Effector CD8-positive, alpha-beta T cell (primary cell): ENCODE measurements at places on chromosomes 16 and 17.
A peak's percentile ranks its signal among the peaks of the same experiment; 100 is the strongest.

GRCh38 chr17:838486-838885, 56.3 kb downstream of the MRM3 start:
- DNase-seq = no peak

DNA sequence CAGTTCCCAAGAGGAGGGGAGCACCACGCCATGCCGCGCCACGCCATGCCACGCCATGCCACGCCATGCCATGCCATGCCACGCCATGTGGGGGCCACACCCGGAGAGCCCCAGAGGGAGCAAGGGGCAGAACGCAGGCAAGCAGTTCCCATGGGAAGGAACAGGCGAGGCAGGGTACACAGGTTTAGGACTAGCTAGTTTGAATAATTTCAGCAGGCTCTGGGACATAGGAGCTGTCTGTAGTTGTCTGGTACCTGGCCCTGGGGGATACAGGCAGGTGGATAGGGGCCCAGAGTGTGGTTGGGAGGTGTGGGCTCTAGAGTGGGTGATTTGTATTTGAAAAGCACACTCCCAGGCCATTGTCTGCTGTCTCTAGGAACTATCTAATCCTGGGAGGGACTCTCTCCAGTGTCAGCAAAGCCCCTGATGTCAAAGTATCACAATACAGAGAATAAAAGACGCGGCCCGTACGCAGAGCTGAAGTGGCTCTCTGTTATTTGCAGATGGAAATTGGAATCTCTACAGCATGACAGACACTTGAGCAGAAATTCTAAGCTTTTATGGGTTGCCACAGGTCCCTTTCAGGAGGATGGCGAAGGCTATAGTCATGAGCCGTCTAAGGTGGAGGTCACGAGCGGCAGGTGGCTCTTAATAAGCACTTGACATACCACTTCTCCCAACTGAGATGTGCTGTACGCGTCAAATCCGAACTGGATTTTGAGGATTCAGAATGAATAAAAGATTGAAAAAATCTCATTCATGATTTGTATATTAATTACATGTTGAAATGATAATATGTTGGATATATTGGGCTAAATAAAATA, 220.8 kb upstream of the TNRC6C start:
- no peak for DNase-seq

DNA sequence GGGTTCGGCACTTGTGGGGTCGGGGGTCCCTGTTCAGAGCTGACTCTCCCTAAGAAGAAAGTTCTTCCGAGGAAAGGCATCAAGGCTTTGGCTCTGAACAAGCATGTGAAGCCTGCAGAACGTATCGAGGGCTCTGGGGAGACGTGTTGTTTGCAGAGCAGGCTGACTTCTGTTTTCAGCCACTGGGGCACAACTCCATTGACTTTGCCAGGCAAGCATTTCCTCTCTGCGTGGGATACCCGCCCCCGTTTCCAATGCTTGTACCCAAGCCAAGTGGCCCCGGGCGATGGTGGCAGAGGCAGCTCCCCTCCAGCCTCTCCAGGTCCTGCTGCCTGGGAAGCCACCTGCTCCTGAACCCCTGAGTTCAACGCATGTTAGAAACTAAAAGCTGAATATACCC, 255.7 kb downstream of the RBFOX3 start:
- no peak for DNase-seq

GRCh38 chr16:1745181-1745899, 26.0 kb downstream of the NME3 start:
- DNase-seq = no peak

- DNase-seq = no peak
Measured at GRCh38 chr16:1278477-1278876, 22.6 kb downstream of the TPSD1 start.

- no peak for DNase-seq
Measured at GRCh38 chr16:4184038-4184702, 57.7 kb downstream of the SRL start.

DNA sequence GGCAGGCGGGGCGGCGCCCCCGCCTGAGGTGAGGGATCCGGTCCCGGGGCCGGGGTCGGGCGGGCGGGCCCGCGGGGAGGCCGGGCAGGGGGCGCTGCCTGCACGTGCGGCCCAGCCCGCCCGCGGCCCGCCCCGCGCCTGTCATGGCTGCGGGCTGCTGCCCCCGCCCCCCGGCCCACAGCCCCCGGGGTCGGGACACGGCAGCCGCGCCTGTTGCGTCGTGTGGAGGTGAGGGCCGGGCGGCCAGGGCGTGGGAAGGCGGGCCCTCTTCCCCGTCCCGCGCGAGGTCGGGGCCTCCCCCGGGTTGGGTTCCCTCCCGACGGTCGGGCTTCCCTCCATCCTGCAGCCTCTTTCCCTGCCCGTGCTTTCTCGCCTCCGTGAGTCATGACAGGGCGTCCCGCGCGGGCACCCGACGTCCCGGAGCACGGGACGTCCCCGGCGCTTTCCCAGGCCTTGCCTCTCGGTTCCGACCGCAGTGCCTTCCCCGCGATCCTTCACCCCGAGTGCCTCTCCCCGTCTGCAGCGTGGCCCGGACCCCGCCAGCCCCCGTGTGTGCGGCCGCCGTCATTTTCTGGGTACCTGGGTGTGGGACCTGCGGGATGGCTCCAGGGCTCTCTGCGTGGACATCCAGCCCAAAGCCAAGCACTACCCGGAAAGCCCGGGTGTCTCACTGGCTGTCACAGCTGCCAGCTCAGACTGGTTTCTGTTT, 76.7 kb downstream of the CHD9 start:
- peak; percentile 37 for DNase-seq

GRCh38 chr16:28182183-28182582, 29.6 kb downstream of the XPO6 start:
- no peak for DNase-seq

GRCh38 chr16:85752511-85753420, 1.9 kb upstream of the C16orf74 start:
- DNase-seq = no peak

- DNase-seq = no peak
Measured at GRCh38 chr17:41784207-41784744, 2.2 kb downstream of the JUP start.

GRCh38 chr17:42918902-42919521, 18.4 kb downstream of the G6PC1 start:
- DNase-seq = no peak

DNA sequence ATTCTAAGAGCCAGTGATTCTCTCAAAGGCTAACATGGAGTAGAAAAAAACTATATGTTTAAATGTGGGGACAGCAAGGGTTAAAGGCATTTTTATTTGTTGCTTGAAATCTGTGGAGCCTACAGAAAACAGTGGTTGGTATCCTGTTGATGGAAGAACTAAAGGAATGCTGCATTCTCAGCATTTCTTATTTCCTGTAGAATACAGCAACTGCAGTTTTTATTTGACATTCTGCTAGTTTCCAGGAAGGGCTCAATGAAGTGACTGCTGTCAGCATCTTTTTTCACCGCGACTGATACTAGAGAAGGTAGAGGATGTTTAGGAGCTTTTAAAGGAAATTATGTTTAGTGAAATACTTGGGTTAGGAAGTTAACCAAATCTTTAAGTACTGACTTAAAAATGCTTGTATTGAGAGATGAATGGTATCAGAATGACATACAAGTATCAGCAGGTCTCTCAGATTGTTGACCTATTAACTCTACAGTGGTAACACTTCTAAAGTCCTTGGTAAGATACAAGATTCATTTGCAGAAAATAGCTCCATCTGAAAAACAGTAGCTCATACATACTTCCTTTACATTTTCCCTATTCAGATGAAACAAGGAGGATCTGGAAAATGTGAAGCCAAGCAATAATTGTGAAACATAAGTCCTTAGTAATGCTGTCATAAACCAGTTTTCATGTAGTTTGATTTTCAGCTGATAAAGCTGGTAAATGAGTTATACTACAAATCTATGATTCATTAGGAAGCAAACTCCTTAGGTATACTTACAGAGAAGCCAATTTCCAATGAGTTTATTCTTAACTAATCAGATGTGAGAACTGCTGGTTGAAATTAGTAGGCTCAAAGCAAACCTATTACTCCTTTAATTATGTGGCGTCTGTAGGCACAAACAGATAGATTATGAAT, 15.2 kb downstream of the CLTC start:
- DNase-seq = no peak

DNA sequence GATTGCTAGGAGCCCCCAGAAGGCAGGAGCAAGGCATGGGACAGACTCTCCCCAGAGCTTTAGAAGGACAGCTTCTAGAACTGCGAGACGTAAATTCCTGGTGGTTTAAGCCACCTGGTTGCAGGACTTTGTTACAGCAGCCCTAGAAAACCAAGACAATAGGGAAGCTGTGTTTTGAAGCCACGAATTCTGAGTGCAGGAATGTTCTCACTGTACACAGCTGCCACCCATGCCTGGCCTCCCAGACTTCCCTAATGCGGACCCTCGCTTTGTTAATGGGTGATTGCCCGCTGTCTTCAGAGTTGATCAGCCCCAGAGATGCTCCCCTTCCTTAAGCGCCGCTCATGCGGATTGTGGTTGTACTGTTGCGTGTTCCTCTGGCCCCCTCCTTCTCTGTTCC, 177.1 kb downstream of the MSI2 start:
- no peak for DNase-seq

- no peak for DNase-seq
Measured at GRCh38 chr17:50118076-50118827, 11.7 kb downstream of the SAMD14 start.

- peak; percentile 64 for DNase-seq
Measured at GRCh38 chr16:67013823-67014633, 14.9 kb upstream of the CBFB start.

GRCh38 chr17:79595471-79595870, 15.4 kb downstream of the RBFOX3 start:
- no peak for DNase-seq

- DNase-seq = no peak
Measured at GRCh38 chr16:49078104-49078503, 203.5 kb downstream of the CBLN1 start.

GRCh38 chr16:69112285-69113129, 7.1 kb downstream of the HAS3 start:
- no peak for DNase-seq

DNA sequence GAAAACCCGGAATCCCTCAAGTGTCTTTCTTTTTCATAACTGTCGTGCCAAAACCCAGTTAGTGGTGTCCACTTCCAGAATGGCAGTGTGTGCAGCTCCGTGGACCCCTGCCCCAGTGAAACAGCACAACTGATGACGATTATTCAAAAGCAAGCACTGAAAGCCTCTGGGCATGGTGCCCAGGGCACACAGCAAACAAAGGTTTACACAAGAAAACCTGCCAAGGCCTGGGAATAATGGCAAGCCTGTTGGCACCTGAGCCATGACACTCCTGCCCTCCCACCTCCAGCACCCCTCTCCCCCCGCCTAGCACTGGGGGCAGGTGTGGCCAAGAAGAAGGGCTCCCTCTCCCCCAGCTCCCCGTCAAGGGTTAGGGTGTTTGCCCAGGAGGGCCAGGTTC, 2.8 kb downstream of the PKMYT1 start:
- no peak for DNase-seq

GRCh38 chr17:4262703-4263102, 1.1 kb downstream of the ANKFY1 start:
- no peak for DNase-seq

GRCh38 chr17:49567104-49567521, 8.6 kb upstream of the NXPH3 start:
- no peak for DNase-seq

GRCh38 chr17:78324391-78325075, 35.3 kb downstream of the SOCS3 start:
- no peak for DNase-seq

- DNase-seq = no peak
Measured at GRCh38 chr16:17374668-17375255, 96.0 kb downstream of the XYLT1 start.

DNA sequence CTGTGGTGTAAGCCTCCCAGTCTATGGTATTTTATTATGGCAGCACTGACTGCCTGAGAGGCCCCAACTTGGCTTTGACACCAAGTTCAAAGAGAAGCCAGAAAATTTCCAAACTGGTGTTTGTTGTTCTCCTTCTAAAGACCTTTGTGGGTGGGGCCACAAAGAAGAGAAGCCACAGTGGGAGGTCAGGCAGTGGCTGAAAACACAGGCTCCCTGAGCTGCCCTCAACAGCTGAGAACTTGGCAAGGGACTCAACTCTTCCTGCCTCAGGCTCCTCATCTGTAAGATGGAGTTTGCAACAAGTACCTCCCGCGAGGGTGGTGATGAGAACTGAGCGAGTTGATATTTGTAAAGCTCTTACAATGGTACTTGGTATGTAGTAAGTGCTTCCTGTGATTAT, 18.2 kb downstream of the CES5A start:
- DNase-seq = no peak

DNA sequence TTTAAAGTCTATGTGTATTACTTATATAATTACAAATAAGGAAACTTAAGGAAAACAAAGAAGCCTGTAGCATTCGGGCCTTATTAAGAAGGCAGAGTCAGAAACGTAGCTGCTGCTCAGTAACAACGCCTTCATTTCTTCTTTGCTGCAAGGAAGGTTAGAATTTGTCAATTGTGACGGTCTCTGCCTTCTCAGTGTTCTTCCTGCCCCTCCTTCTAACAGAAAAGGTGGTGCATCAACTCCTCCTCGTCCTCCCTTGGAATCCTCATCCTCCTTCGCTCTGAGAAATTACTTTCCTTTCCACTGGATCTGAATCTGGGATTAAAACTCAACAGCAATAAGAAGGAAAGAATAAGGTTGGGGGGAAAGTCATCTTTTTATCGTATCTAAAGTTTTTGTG, 63.0 kb downstream of the VPS53 start:
- DNase-seq = no peak

DNA sequence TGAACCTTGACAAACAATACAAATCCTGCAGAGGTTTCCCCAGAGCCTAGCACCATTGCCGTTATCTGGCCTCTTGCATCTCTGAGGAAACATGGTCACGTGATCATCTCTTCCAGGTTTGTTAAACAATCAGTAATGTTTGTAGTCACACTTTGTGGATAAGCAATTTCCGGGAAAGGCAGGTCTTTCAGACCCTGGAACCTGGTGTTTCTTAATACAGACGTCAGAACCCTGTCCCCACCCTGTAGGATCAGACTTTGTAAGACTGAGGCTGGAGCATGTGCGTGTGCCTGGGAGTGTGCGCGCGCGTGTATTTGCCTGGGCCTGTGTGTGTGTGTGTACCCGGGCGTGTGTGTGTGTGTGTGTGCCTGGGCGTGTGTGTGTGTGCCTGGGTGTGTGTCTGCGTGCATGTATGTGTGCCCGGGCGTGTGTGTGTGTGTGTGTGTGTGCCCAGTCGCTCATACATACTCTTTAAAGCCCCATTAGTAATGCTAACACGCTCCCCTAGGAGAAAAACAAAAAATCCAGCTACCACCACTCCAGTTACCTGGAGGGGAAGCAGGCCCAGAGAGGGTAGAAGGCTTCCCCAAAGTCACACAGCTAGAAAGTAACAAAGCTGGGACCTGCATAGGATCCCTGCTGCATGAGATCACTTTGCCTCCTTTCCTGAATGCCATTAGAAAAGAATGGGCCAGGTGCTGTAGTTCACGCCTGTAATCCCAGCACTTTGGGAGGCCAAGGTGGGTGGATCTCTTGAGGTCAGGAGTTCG, 5.3 kb downstream of the CTNS start:
- no peak for DNase-seq

- no peak for DNase-seq
Measured at GRCh38 chr17:47714773-47715396, 18.2 kb upstream of the TBX21 start.
